ENCODE measurements at places on chromosomes 4 and X.
A peak's percentile ranks its signal among the peaks of the same experiment; 100 is the strongest.

DNA sequence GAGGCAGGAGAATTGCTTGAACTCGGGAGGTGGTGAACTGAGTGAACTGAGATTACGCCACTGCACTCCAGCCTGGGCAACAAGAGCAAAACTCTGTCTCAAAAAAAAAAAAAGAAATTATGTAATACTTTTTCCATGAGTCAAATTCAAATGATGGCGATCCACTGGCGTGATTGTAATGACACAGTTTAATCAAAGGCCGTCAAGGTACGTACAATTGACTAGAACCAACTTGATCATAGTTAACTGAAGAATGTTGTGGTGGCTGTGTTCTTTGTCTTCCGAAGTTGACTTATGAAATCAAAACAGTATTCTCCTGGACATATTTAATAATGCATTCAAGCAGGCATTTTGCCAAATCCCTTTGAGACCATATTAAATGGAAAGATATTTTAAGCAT lies 318.6 kb upstream of the FAT1 start:
- no peak for DNase-seq

GRCh38 chr4:71189471-71189870 lies 149.3 kb upstream of the SLC4A4 start:
- DNase-seq: no peak

GRCh38 chr4:13881892-13882291 lies 254.4 kb upstream of the BOD1L1 start:
- no peak for DNase-seq

DNA sequence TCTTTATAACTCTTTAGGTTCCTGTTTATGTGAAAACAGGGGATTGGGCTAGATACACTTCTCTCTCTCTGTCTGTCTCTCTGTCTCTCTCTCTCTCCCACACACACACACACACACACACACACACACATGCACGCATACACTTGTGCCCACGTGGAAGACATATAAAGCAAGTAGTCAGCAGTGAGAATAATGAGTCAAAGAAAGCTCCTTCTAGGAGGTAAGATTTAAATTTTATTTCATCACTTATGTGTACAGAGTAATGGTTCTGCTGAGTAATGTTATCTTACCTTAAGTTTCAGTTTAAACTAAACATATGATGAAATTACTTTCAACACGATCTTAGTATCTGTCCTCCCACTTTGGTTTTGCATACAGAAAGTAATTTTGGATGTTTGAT lies 243.0 kb upstream of the TEX13A start:
- no peak for DNase-seq

DNA sequence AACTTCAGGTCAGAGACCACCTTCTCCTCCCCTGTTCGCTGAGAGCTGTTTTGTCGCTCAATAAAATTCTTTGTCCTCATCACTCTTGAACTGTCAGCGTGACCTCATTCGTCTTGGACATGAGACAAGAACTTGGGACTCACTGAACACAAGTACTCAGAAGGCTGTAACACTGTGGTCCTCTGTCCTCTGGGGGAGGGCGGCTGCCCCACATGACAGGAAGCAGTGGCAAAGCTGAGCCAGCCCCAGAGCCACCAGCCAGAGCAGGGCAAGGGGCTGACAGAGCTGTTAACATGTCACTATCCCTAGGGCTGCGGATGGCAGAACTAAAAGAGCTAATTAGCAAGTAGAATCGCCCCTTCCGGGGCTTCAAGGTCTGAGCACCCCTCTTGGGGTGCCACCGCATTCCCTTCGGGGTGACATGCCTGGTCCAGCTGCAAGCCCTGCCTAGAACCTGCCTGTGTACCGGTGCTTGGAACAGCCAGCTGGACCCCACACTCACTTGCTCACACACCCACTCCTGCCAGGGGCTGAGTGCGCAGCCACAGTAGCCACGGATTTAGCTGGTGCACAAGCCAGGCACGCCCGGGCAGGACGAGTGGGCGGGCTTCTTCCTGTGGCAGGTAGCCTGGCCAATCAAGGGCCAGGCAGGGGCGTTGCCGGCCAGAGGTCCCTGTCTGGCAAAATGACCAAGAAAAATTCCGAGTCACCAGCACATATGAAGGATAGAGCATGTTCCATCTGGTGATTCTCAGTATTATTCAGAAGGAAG lies 648.6 kb upstream of the AGA start:
- DNase-seq: no peak

- DNase-seq: no peak
Observed at GRCh38 chr4:46554760-46555465, 165.0 kb upstream of the GABRA2 start.

GRCh38 chr4:72993876-72994275 lies 75.6 kb downstream of the COX18 start:
- DNase-seq: no peak

GRCh38 chr4:91171217-91171616 lies 1044.0 kb downstream of the CCSER1 start:
- no peak for DNase-seq

- DNase-seq: no peak
Observed at GRCh38 chrX:137178392-137178791, 144.6 kb upstream of the GPR101 start.

- DNase-seq: no peak
Observed at GRCh38 chrX:55659931-55660330, 36.7 kb downstream of the FOXR2 start.

GRCh38 chr4:149370785-149371420 lies 444.7 kb downstream of the IQCM start:
- DNase-seq: no peak

DNA sequence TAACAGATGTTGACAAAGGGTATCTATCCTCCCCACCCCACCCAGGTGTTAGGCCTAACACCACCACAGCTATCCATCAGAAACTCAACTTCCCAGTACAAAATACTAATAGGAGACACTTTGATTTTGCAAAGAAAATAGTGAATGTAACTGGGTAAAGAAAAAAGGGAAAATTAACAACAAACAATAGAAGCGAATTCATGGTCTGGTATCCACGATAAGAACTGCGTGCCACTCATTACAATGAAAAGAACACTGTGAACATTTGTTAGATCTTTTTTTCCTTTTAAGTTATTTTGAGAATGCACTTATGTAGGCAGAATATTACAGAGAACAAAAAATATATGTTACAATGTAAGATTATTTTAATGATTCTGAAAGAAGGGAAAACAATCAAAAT lies 12.0 kb downstream of the TSPAN5 start:
- no peak for DNase-seq

- no peak for DNase-seq
Observed at GRCh38 chr4:17682222-17682566, 67.8 kb downstream of the MED28 start.

GRCh38 chrX:115649461-115650063 lies 88.6 kb downstream of the PLS3 start:
- DNase-seq: no peak

- no peak for DNase-seq
Observed at GRCh38 chr4:48958582-48958981, 27.5 kb upstream of the CWH43 start.

- no peak for DNase-seq
Observed at GRCh38 chr4:14091531-14091930, 464.0 kb upstream of the BOD1L1 start.

GRCh38 chrX:137855490-137855889 lies 289.6 kb downstream of the ZIC3 start:
- no peak for DNase-seq

DNA sequence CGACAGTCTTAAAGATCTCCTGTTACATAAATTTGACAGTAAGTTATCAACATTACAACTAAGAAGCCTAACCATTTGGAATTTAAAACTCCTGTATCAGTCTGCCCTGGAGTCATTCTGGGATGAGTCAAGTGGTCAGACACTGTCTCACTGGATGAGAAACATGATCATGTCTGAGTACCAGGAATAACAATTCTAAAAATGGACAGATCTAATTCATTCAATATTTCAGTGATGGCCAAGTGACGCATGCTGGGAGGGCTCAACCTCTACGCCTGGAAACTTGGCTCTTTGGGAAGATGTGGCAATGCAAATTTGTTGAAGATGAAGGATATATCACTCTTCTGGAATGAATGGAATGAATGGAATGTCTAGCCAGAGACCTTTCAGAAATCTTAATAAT lies 1427.2 kb downstream of the STIM2 start:
- no peak for DNase-seq

GRCh38 chr4:3440979-3441500 lies 728 bp upstream of the HGFAC start:
- no peak for DNase-seq

GRCh38 chr4:139672732-139673131 lies 7.1 kb downstream of the MGST2 start:
- no peak for DNase-seq

GRCh38 chr4:2591189-2591588 lies 54.7 kb downstream of the FAM193A start:
- DNase-seq: no peak

- no peak for DNase-seq
Observed at GRCh38 chrX:137424679-137425078, 141.2 kb upstream of the ZIC3 start.

- no peak for DNase-seq
Observed at GRCh38 chr4:100100985-100101384, 89.3 kb downstream of the DDIT4L start.

GRCh38 chr4:114178392-114178791 lies 198.9 kb upstream of the ARSJ start:
- no peak for DNase-seq

DNA sequence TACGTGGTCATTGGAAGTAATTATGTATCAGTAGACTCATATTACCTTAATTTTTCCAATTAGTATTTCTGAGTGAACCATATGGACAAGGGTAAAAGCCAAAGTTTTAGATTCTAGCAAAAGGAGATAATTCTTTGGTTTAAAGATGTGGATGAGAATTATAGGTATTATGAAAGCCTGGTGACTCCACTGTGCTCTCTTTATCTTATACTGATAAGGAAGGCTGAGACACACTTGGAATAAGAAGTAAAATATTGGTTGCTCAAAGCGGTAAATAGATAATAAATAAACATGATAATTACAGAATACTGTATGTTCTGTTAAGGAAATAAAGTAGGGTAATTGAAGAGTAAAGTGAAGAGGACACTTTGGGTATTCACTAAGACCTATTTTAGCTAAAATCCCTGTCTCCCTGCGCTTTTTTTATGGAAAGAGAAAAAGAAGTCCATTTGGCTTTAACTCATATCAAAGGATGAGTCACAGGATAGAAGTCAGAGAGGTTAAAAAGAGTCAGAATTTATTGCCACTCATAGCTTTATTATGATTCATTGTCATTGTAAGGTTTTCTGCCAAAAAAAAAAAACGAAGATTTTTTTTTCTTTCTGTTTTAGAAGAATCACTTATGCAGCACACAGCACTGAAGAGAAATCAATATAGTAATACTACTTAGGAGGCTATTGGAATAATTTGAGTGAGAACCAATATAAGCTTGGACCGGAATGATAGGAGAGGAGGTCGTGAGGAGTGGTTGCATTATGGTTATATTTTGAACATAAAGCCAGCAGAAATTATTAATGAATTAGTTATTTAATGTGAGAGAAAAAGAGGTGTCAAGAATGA lies 2463.1 kb downstream of the ARAP2 start:
- DNase-seq: no peak

GRCh38 chrX:96224279-96224678 lies 460.4 kb upstream of the DIAPH2 start:
- no peak for DNase-seq

GRCh38 chrX:7706032-7706431 lies 136.9 kb upstream of the VCX start:
- DNase-seq: no peak

DNA sequence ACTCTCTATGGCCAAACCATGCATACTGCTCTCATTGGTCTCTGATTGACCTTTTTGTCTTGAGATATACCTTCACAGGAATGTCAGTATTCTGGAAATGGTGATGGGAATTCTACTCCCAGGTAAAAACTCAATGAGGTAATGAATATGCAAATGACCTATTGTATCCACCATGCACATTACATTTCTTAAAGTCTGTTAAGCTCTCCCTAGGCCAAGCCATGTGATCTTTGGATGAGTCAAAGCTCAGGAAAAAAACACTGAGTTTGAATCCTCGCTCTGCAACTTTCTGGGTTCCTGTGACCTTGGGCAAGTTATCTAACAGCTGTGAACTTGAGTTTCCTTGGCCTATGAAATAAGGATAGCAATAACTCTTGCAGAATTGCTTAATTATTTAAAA lies 175.4 kb downstream of the PPP1R2C start:
- DNase-seq: no peak

DNA sequence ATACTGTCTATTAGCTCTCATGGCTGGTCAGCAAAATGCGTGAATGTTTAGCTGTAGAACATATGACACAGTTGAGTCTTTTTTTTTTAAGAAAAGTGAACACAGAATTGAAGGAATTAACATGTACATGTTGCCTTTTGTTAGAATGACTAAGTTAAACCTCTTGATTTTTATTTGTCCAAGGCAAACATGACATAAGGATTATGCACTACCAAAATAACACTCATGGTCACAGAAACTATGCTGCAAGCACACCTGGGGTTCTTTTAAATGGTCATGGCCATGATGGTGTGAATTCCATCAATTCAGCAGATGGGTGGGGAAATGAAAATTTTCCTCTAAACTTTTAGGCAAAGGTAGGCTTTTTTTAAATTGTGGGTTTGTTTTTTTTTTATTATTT lies 80.1 kb upstream of the CXCL13 start:
- no peak for DNase-seq

- DNase-seq: no peak
Observed at GRCh38 chr4:8221476-8221875, 22.4 kb downstream of the SH3TC1 start.

GRCh38 chrX:133314281-133314680 lies 96.1 kb upstream of the TFDP3 start:
- DNase-seq: no peak

GRCh38 chr4:177771645-177772044 lies 329.4 kb upstream of the AGA start:
- no peak for DNase-seq

DNA sequence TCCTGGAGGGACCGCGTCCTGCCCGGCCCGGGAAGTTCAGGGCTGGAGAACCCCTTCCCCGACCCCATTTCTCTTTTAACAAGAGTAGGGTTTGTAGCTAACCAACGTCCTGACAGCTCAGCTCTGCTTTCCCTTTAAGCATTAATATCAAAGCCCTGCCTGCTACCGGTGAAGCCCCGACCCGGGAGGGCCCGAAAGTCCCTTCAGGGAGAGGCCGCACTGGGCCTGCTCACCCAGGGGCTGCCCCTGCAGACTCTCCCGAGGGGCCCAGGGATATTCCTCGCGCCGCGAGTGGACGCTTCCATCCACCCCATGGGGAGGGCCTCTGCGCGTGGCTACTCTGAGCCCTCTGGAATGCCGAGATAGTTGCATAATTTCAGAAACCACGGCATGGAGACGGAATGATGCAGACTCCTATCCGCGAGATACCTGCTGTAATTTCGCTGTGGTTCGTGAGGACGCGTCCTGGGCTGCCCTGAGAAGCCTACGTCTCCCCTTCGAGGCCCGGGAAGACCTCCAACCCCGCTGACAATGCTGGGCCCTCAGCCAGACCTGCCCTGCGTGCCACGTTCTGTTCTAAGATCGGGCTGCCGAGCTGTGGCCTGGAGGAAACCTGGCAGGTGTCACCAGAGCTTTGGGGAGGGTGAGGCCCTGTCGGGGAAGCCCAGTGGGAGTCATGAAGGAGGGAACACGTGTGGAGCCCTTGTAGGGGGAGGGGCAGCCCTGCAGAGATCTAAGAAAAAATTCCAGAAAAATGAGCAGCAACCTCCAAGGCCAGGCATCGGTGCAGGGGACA lies 999 bp upstream of the CTBP1 start:
- DNase-seq: peak; percentile 55
